T-cell (primary cell): ENCODE measurements at places on chromosomes 12 and 14.
A peak's percentile ranks its signal among the peaks of the same experiment; 100 is the strongest.

- no peak overlapping the region for H3K27ac ChIP-seq
- no peak for DNase-seq
- H3K4me3 ChIP-seq: no peak overlapping the region
- H3K27me3 ChIP-seq: no peaks in the 10 kb centered on the region
- no peaks in the 10 kb centered on the region for H3K4me1 ChIP-seq
Measured at GRCh38 chr12:117393656-117394055, 32.2 kb upstream of the NOS1 start.

- H3K36me3 ChIP-seq: no peaks in the 10 kb centered on the region
- DNase-seq: no peak
- H3K4me3 ChIP-seq: no peak overlapping the region
- H3K4me1 ChIP-seq: no peaks in the 10 kb centered on the region
Measured at GRCh38 chr14:69042787-69043444, 63.8 kb upstream of the ACTN1 start.

GRCh38 chr12:75480469-75480949 is at the start of gene GLIPR1:
Gene GLIPR1, plus strand, starts transcription at chr12:75480755. Its CDS starts 126 bp downstream, at chr12:75480881.
- no peaks in the 10 kb centered on the region for H3K36me3 ChIP-seq
- H3K27me3 ChIP-seq: no peaks in the 10 kb centered on the region
- peak within 1 kb of the TSS; percentile 71 for H3K4me3 ChIP-seq
- peaks cover 46% of the 10 kb centered on the region for H3K4me1 ChIP-seq
- DNase-seq: peak; percentile 63
- H3K27ac ChIP-seq: peak within 1 kb of the TSS; percentile 90

DNA sequence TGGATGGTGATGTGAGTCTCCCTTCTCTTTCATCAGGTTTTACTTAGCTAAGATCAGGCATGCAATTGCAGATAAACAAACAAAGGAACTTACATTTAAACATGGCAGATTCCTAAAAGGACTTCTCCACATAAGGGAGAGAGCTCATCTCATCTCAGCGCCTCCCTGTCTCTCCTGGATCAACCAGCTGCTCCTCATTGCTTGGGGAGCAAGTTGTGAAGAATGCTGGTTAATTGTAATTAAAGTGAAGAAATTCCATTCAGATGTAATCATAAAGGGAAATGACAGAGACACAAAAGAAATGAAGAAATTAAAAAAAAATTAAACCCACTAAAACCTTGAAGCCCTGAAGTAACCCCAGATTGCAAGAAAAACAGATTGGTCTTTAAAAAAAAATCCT is 104.4 kb upstream of the DIO2 start:
- no peak overlapping the region for H3K4me3 ChIP-seq
- no peaks in the 10 kb centered on the region for H3K27me3 ChIP-seq
- H3K27ac ChIP-seq: no peak overlapping the region
- H3K4me1 ChIP-seq: no peaks in the 10 kb centered on the region

GRCh38 chr14:65496178-65496993 is 83.9 kb downstream of the FUT8 start:
- no peak overlapping the region for H3K27ac ChIP-seq
- H3K27me3 ChIP-seq: no peaks in the 10 kb centered on the region
- no peaks in the 10 kb centered on the region for H3K4me1 ChIP-seq
- no peaks in the 10 kb centered on the region for H3K36me3 ChIP-seq

DNA sequence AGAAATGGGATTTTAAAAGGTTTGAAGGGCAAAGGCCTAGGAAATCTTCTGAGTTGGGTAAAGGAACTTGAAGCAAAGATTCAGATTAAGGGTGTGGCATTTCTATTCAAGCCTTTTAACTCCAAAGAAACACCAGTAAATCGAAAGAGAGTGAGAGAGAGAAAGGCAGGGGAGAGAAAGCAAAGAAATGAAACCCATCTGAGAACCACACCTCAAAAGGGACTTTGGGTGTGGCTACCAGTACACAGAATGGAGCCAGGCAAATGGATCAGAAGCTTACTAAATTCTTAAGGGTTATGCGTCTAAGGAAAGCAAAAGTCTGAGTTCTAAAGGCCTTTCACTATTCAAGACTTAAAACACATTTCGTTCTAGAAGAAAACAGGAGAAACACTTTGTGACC is 277.4 kb downstream of the BCL11B start:
- H3K27me3 ChIP-seq: no peaks in the 10 kb centered on the region
- no peaks in the 10 kb centered on the region for H3K36me3 ChIP-seq
- H3K27ac ChIP-seq: peak overlapping the region; percentile 36
- peaks cover 14% of the 10 kb centered on the region for H3K4me1 ChIP-seq
- DNase-seq: no peak

DNA sequence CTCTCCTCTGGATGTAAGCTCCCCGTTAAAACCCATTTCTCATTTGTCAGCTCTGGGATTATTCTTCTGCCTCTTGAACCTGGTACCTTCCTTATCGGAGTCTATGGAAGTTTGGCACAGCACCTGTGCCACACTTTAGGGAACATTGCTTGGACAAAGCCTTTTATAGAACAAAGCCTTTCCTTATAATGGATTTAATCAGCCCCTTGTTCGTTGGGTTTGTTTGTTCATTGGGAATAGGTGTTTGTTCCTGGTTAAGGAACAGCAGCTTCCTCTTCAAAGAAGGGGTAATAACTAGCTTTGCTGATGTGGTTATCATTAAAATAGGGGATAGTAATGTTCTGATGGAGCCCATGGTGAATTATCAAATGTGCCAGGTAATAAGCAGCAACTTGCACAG is 70.4 kb downstream of the NRXN3 start:
- H3K27ac ChIP-seq: no peak overlapping the region
- H3K36me3 ChIP-seq: no peaks in the 10 kb centered on the region
- no peak overlapping the region for H3K4me3 ChIP-seq
- no peak for DNase-seq

DNA sequence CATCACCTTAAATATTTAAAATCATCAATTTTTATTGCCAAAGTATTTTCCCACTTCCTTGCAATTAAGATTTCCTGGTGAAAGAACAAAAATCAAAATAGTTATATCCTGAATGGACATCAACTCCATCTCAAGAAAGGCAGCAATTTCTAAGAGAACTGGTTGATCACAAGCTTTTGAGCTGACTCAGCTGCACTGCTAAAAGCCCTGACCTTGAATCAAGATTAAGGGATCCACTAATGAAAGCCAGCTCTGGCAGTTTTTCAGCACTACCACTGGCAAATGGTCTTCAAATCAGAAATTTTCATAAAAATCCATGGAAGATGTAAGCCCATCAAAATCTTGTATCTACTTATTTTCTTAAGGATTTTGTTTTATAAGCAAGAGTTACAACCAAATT is 123.4 kb downstream of the SLC6A15 start:
- H3K27ac ChIP-seq: no peak overlapping the region
- no peaks in the 10 kb centered on the region for H3K36me3 ChIP-seq
- H3K27me3 ChIP-seq: no peaks in the 10 kb centered on the region
- no peaks in the 10 kb centered on the region for H3K4me1 ChIP-seq
- H3K4me3 ChIP-seq: no peak overlapping the region

DNA sequence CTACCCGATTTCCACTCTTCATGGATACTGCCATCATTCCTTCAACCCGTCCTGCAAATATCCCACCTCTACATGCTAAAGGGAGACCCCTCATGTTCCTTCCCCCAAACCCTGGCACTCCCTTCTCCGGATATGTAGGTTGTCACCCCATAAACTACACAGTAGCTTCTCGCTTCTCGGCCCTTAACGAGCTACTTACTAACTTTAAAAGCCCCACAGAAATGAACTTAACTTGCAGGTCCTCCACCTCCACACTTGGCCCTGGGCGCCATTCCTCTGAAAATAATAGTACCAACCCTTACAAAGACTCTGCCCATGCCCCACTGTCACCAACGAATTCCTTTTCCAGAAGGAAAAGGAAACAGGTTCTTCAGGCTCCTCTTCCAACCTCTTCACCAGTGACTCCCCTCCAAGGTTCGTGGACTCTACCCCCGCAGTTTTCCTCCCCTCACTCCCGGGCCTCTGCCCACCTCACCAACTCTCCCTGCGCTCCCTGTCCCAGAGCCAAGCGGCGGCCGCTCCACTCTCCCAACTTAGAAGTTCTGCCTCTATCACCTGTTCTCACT is 1.2 kb downstream of the SPPL3 start:
- H3K4me1 ChIP-seq: peaks cover 15% of the 10 kb centered on the region
- DNase-seq: no peak
- H3K4me3 ChIP-seq: peak overlapping the region; percentile 85

DNA sequence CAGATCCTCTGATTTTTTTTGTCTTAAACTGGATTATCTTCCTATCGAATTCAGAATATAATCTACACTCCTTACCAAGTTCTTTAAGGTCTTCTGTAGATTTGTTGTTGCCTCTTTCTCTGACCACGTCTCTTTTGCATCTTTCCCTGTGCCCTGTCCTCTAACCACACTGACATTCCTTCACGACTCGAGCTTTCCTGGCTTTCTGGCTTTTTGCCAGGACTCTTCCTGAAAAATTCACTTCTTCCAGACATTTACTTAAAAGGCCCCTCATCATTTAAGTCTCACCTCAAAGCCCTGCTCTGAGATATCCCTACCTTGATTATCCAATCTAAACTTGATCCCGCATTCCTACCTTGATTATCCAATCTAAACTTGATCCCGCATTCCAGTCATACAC is 422.3 kb upstream of the DCN start:
- H3K4me1 ChIP-seq: no peaks in the 10 kb centered on the region
- no peak overlapping the region for H3K4me3 ChIP-seq
- H3K27me3 ChIP-seq: no peaks in the 10 kb centered on the region
- no peaks in the 10 kb centered on the region for H3K36me3 ChIP-seq

DNA sequence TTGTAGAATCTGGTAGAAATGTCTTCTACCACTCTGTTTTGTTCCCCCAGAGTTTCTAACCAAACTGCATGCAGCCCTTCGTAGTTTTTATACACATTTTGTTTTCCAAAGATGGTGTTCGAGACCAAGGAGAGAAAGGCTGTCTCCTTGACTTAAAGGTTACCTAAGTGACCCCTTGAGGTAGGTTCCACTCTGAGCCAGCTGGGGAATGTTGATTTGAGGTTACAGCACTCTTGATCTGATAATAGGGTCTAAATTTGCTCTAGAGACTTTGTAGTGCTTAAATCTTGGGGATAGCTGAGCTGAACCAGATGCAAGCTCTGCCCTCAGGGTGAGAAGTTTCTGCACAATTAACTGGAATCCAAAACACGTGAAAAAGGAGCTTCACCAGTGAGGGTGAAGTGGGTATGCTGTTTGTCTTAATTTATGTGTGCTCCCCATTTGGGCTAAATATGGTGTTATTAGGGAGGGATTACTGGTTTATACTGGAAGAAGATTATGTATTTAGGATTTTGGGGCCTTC is 3.1 kb downstream of the TMBIM6 start:
- H3K4me1 ChIP-seq: peaks cover 55% of the 10 kb centered on the region
- no peak overlapping the region for H3K4me3 ChIP-seq
- no peak for DNase-seq
- H3K36me3 ChIP-seq: no peaks in the 10 kb centered on the region
- no peaks in the 10 kb centered on the region for H3K27me3 ChIP-seq
- peak overlapping the region; percentile 96 for H3K27ac ChIP-seq

- no peaks in the 10 kb centered on the region for H3K4me1 ChIP-seq
- DNase-seq: no peak
- H3K27ac ChIP-seq: no peak overlapping the region
- H3K36me3 ChIP-seq: no peaks in the 10 kb centered on the region
Measured at GRCh38 chr14:90456551-90456950, 59.7 kb downstream of the CALM1 start.

DNA sequence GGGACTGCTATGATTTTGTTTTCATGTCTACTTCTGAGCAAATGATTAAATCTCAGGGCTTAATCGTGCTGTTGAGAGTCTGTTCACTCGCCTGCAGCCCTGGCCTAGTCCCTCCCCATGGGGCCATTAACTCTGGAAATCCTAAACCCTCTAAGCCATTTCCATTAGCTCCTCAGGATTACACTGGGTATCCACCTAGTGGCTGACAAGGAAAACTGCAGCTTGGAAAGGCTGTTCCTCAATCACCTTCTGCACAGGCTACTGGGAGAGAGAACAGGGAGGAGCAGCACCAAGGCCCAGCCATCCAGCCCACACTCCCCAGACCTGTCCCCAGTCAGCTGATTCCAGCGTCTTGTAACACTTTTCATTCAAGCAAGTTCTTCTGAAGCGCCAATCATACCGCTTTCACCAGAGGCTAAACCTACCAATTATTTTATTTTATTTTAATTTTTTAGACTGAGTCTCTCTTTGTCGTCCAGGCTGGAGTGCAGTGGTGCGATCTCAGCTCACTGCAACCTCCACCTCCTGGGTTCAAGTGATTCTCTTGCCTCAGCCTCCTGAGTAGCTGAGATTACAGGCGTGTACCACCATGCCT is 48.7 kb downstream of the NEUROD4 start:
- no peaks in the 10 kb centered on the region for H3K27me3 ChIP-seq
- DNase-seq: no peak
- H3K4me1 ChIP-seq: no peaks in the 10 kb centered on the region
- H3K36me3 ChIP-seq: no peaks in the 10 kb centered on the region

DNA sequence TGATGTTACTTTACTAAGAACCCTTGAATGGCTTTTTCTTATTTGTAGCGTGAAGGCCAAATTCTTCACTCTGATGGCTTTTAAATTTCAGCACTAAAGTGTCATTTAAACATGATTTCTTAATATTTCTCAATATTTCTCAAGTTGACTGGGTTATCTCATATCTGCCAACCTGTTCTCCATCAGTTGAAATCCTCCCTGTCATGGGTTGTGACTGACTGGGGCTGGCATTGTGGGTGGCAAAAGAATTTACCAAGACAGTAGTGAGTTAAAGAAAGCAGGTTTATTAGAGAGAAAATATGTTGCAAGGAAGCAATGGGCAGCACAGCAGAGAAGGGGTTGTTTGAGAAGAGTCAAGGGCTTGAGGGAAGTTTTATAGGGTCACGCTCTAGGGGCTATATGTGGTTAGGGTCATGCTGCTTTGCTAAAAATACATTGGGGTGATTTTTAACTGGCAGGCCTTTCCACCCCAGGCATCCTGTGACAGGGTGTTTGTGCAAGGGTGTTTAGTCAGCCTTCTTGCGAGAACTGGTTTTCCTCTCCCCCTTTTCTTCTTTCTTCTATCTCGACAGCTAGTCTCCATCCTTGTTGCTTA is 232.8 kb upstream of the SEL1L start:
- no peaks in the 10 kb centered on the region for H3K27me3 ChIP-seq
- no peaks in the 10 kb centered on the region for H3K4me1 ChIP-seq
- DNase-seq: no peak
- no peak overlapping the region for H3K27ac ChIP-seq

DNA sequence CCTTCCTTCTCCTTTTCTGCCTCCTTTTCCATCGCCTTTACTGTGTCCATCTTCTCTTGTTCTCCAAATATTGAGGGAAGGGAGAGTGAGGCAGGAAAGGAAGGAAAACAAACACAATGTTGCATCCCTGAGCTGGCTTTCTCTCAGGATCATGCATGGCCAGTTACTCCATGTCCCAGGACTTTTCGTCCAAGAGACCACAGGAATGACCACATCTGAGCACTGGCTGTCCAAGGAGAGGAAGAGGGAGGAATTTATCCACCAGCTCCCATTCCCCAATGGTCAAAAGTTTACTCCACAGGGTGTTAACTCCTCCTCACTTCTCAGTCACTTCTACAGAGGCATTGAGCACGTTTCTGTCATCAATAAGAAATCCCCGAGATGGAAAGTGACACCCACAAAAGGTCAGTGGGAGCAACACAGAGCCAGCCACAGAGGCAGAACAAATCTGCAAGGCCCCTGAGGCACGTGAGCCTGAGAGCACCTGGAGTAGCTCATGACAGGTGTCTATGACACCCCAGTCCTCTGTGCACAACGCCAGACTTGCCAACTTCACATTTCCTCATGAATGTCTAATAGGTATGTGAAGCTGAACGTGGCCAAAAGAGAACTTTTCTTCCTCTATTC is 177.3 kb upstream of the NUDT4 start:
- no peak overlapping the region for H3K4me3 ChIP-seq
- DNase-seq: no peak
- H3K27ac ChIP-seq: no peak overlapping the region
- no peaks in the 10 kb centered on the region for H3K4me1 ChIP-seq
- H3K27me3 ChIP-seq: no peaks in the 10 kb centered on the region
- H3K36me3 ChIP-seq: no peaks in the 10 kb centered on the region
